Neural crest cell (in vitro differentiated cells): ENCODE measurements at places on chromosomes 1 and 21. TPM values are rescaled to one million over a fixed set of nuclear protein-coding genes. Genes with fewer than 3 reads are reported as not detected.

- DNase-seq, result no peak
- H3K27ac ChIP-seq, result no peak overlapping the region
- H3K27me3 ChIP-seq, result no peaks in the 10 kb centered on the region
- peak overlapping the region; percentile 28 for H3K4me3 ChIP-seq
- H3K36me3 ChIP-seq, result peaks cover 44% of the 10 kb centered on the region
Observed at GRCh38 chr1:23357138-23357908, 12.3 kb downstream of the ZNF436 start.

- peaks cover 5% of the 10 kb centered on the region for H3K36me3 ChIP-seq
- DNase-seq, result peak; percentile 50
Observed at GRCh38 chr1:220884109-220884980, 5.1 kb downstream of the HLX start.

DNA sequence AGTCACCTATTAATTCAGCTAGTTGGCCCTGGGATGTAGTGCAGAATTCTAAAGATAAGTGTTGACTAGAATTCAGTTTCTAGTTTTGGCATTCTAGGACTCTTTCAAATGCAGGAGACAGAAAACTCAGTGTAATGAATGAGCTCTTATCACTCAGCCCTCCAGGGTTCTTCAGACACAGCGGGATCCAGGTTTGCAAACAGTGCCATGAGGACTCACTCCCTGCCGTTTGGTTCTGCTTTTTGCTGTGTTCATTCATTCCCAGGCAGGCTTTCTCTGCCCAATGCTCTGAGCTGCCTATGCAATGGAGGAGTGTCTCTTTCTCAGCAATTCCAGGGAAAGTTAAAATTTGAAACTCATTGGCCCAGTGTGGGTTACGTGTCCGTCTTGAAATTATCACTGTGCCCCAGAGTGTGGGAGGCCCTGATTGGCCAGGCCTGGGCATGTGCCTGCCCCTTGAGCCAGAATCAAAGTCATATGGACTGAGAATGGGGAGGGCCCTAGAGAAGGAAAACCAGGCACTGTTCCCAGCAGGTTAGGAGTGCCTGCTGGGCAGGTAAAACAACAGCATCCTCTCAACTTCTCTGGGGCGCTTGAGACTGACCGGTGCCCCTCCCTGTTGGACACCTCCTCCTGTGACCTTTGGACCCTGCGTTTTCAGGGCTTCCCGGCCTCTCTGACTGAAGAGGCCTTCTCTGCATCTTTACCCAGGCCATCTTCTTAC lies 43.4 kb downstream of the TMEM51 start:
- H3K36me3 ChIP-seq, result no peaks in the 10 kb centered on the region
- H3K4me1 ChIP-seq, result peaks cover 24% of the 10 kb centered on the region
- no peak overlapping the region for H3K27ac ChIP-seq
- no peaks in the 10 kb centered on the region for H3K27me3 ChIP-seq
- no peak for DNase-seq

GRCh38 chr21:31092832-31093625 lies 54.8 kb upstream of the KRTAP19-8 start:
- no peaks in the 10 kb centered on the region for H3K4me1 ChIP-seq
- H3K36me3 ChIP-seq, result peaks cover 5% of the 10 kb centered on the region
- H3K27me3 ChIP-seq, result peaks cover 2% of the 10 kb centered on the region
- no peak overlapping the region for H3K4me3 ChIP-seq
- no peak overlapping the region for H3K27ac ChIP-seq
- no peak for DNase-seq

DNA sequence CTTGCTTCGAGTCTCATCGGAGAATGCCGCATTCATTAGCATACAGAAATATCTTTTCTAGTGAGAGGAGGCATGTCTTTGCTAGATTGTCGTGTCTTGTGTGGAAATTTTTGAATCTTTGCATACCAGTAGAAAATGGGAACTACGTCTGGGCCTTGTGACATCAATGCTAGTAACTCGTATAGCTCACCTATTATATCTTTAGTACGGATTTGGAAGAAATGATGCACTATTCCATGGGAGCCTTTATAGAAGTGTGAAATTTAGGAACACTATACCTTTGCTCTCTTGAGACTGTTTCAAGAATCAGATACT lies 835 bp downstream of the UHMK1 start:
- H3K27ac ChIP-seq, result peak overlapping the region; percentile 78
- DNase-seq, result no peak
- peaks cover 18% of the 10 kb centered on the region for H3K27me3 ChIP-seq
- peaks cover 8% of the 10 kb centered on the region for H3K36me3 ChIP-seq
- peak overlapping the region; percentile 96 for H3K4me3 ChIP-seq

Gene AIDA
- total RNA-seq, result 71.6 and 74.5 TPM in 2 replicates

DNA sequence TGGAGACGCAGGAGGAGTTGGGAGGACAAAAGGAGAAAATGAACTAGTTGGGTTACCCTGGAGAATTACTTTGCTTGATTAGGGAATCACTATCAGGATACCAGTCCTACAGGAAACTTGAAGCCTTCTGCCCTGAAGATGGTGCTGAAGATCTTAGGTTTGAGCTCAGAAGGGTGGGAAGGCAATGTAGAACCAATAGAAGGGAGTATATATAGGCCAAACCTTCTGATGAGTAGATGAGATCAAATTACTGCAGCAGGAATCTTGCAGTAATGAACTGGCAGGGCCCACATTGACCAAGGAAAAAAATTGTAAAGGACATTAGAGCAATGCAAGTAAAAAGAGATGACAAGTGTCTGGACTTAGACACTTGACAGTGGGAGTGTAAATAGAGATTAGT lies 116.3 kb upstream of the CACYBP start:
- no peaks in the 10 kb centered on the region for H3K4me1 ChIP-seq
- H3K27ac ChIP-seq, result no peak overlapping the region
- H3K27me3 ChIP-seq, result no peaks in the 10 kb centered on the region
- no peaks in the 10 kb centered on the region for H3K36me3 ChIP-seq

Gene EDARADD
- total RNA-seq, result 3.0 TPM in 2 replicates

- no peaks in the 10 kb centered on the region for H3K4me1 ChIP-seq
- no peak overlapping the region for H3K4me3 ChIP-seq
- no peak overlapping the region for H3K27ac ChIP-seq
Observed at GRCh38 chr21:46543306-46543705, 61.6 kb downstream of the S100B start.

- peaks cover 23% of the 10 kb centered on the region for H3K4me1 ChIP-seq
- H3K36me3 ChIP-seq, result peaks cover 5% of the 10 kb centered on the region
- H3K27ac ChIP-seq, result no peak overlapping the region
Observed at GRCh38 chr1:89553157-89553556, 28.5 kb downstream of the LRRC8B start.

Gene FAM131C
- 0.48 and 0.68 TPM in 2 replicates for total RNA-seq

GRCh38 chr1:105137543-105138457 lies 1388.1 kb downstream of the AMY1C start:
- no peak overlapping the region for H3K27ac ChIP-seq
- H3K36me3 ChIP-seq, result no peaks in the 10 kb centered on the region
- H3K4me3 ChIP-seq, result no peak overlapping the region
- H3K27me3 ChIP-seq, result no peaks in the 10 kb centered on the region

Gene ZNF648
- 0.61 and 0.77 TPM in 2 replicates for total RNA-seq

DNA sequence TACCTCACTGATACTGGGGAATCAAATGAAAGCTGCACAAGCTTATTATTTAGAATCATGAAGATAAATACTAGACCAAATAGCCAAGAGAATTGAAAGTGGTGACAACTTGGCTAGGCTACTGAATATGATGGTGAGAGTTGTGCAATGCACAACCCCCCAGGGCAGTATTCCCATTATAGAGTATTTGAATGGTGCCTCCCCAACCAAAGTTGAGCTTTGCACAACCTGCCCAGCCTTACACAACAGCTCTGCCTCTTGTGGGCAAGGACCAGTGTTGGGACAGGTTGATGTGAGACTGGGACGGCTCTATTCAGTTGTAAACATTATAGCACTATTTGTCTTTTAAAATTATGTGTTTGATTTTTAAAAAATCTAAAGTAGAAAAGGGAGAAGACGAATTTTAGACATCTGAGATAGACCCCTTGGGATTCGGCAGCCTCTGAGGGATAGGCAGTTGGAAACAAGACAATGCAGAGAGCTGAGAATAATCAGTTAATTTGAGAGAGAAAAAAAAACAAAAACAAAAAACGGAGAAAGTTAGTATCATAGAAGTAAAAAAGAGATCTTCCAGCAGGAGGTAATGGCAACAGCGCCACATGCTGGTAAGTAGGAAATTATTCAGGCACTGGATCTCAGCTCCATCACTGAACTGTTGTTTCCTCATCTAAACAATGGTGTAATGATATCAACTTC lies 91.0 kb upstream of the KCNA3 start:
- no peaks in the 10 kb centered on the region for H3K4me1 ChIP-seq
- no peak overlapping the region for H3K27ac ChIP-seq
- H3K4me3 ChIP-seq, result no peak overlapping the region
- peak; percentile 16 for DNase-seq
- H3K27me3 ChIP-seq, result peaks cover 90% of the 10 kb centered on the region

- peaks cover 12% of the 10 kb centered on the region for H3K4me1 ChIP-seq
- H3K27me3 ChIP-seq, result peaks cover 2% of the 10 kb centered on the region
- no peak for DNase-seq
- no peak overlapping the region for H3K27ac ChIP-seq
- no peak overlapping the region for H3K4me3 ChIP-seq
- no peaks in the 10 kb centered on the region for H3K36me3 ChIP-seq
Observed at GRCh38 chr1:114075105-114075504, 78.6 kb downstream of the SYT6 start.

Gene ATP1A4
- total RNA-seq, result 0.20 and 0.35 TPM in 2 replicates

DNA sequence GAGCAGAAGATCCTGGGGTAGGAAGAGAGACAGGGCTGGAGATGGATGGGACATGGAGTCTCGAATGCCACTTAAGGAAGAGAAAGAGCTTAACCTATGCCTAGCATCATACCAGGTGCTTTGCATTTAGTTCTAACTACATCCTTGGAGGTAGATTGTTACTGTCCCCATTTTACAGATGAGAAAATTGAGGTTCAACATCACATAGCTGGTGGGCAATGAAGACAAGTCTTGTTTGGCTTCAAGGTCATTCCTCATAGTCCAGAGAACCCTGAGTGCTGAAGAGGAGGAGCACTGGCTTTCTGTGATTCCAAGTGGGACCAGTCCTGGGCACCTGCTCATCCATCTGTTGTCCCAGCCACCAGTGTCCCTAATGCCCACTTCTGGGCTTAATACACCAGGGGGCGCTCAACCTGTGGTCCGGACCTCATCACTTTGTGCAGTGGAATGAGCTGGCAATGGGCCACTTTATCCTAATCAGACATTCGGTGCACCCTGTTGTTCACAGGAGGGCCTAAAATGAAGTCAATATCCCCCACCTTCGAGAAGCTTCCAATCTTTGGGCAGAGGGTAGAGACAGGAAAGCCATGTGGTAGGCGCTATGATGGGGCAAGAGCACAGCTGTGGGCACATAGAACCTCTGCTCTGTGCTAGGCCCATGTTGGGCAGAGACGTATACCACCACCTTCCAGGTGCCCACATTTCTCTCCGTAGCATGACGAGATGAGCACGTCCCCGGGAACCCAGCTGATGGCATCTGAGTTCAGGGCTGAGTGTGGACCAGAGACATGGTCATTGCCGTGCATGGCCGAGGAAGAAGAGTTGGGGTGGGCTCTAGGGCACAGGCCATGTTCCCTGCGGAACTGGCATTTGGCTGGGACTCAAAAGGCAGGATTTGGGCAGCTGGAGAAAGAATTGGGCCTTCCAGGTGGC lies 9.2 kb downstream of the RPS6KA1 start:
- peak; percentile 32 for DNase-seq
- no peak overlapping the region for H3K4me3 ChIP-seq
- H3K27me3 ChIP-seq, result no peaks in the 10 kb centered on the region
- H3K27ac ChIP-seq, result peak overlapping the region; percentile 57
- H3K36me3 ChIP-seq, result peaks cover 5% of the 10 kb centered on the region
- H3K4me1 ChIP-seq, result peaks cover 49% of the 10 kb centered on the region

Gene PFKFB2
- 8.5 and 8.6 TPM in 2 replicates for total RNA-seq
